Glomerular endothelial cell (primary cell): ENCODE measurements at places on chromosomes 7 and 10. TPM values are rescaled to one million over a fixed set of nuclear protein-coding genes. Genes with fewer than 3 reads are reported as not detected.

IFIT5 gene
- total RNA-seq, result 14.3 and 22.5 TPM in 2 replicates

SPRN gene
- 0.64 and 0.92 TPM in 2 replicates for total RNA-seq

PSD gene
- total RNA-seq, result 0.15 and 0.35 TPM in 2 replicates

SORBS1 gene
- 4.2 and 4.7 TPM in 2 replicates for total RNA-seq

DNA sequence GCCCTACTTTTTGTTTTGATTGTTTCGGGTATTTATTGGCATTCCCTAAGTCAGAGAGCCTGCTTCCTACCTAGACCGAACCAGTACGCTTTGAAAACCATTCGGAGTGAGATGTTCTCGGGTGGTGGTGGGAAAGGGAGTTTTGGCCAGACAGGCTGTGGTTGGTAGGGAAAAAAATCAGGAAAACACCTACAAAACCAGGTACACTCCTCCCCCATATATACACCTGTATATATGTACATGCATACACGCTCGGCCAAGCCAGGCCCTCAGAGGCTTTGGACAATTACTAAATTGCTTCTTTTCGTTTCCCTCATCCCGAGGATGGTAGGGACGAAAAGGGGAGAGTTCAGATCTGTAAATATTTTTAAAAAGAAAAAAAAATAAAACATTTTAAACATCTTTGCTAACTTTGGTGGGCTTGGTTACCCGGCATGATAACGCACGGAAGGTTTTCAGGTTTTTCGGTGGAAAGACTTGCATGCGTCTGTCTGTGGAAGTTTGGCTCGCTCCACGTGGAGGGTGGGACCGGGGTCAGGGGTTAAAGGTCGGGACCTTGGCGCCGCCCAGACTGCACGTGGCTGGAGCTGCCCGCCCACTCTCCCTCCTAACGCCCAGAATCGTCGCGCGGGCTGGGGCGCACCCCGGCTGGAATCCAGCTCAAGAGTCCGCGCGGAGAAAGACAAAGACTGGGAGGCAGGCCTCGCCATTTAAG, 2.5 kb downstream of the HMX2 start:
- no peak for DNase-seq

- no peak for DNase-seq
These were observed 254.7 kb upstream of the MKI67 start for GRCh38 chr10:128380946-128381345.

DNA sequence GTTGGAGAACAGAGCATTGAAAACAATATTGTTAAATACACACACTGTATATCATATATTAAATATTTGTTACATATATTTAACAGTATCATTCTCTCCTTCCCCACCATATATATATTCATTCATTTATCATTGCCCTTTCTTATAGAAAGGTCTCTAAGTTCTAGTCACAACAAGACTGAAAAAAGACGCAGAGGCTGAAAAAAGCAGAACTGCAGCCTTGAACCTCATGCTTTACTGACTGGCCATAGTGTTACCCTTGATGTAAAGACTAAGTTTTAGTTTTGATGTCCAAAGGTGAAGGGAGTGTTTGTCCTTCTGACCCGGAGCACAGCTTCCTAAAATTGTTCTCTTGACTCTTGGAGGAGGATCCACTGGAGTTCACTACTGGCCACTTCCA, 247.9 kb downstream of the PTEN start:
- DNase-seq, result no peak

DNA sequence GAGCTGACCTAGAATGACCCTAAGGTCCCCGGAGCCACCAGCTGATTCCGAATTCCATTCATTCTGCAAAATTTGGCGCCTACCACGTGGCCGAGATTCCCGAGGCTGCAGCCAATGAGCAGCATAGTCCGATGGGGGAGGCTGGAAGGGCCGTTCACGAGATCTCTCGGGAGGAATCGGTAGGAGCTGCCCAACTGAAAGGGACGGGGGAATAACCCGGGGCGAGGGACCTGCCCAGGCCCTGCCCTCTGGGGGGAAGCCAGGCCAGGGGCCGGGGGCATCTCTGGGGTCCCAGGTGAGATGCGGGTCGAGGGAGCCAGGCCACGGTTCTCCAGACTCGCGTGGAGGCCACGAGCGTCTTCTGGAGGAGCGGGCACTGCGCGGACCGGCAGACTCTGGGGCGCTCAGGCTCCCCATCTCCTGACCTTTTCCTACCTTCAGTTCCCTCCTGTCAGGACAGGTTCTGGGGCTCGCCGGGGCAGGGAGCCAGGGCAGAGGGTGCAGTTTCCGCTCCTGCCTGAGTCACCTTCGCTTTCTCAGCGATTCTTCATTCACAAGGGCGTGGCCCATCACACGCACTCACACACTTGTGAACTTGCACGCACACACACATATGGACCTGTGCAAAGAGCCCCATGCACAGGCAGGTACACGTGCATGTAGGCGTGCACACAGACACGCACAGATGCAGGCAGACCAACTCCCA, 173.4 kb downstream of the RNF216 start:
- DNase-seq, result no peak

GRCh38 chr7:107147464-107148393, 21.1 kb upstream of the HBP1 start:
- DNase-seq, result no peak

DNA sequence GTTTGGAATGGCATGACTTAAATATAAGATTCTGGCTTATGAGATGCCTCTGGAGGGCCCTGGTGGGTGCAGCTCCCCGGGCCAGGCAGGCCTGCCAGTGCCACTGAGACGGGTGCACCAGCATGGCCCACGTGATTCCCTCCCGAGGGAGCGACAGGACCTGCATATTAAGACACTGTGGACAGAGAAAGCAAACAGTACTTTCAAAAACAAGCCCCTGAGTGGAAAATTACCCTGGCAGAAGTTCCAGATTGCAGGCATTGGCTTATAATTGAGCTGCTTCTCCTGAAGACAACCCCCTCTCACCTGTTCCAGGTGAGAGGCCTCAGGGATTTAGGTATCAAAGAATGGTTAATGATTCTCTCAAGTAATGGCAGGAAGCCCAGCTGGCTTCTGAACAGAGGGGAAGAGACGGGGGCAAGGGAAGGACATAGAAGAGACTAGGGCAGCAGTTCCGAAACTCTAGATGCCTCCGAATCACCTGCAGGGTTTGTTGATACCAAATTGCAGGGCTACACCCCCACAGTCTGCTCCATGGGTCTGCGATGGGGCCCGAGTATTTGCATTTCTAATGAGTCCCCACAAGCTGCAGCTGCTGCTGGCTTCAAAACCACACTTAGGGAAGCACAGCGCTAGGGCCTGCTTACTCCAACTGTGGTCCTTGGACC, 66.0 kb upstream of the DOCK1 start:
- no peak for DNase-seq
